Regular cardiac myocyte (primary cell): ENCODE measurements at places on chromosomes 11 and 22. TPM values are rescaled to one million over a fixed set of nuclear protein-coding genes. Genes with fewer than 3 reads are reported as not detected.

The C11orf91 gene
- not detected in 2 replicates for total RNA-seq

The OR5B21 gene
- not detected in 2 replicates for total RNA-seq

The NCR3LG1 gene
- 3.1 TPM in 2 replicates for total RNA-seq

The VPREB3 gene
- total RNA-seq: not detected in 2 replicates

The UPK3A gene
- total RNA-seq: not detected in 2 replicates

The TPBGL gene
- 0.28 TPM in 1 of 2 replicates, not detected in the other for total RNA-seq

The NXPE4 gene
- total RNA-seq: not detected in 2 replicates

The DNAJB7 gene
- total RNA-seq: not detected in 2 replicates

The TIGD3 gene
- total RNA-seq: under 0.01 and 0.19 TPM in 2 replicates

The COMT gene
- 340 and 403 TPM in 2 replicates for total RNA-seq

The SLC17A6 gene
- under 0.01 TPM in 1 of 2 replicates, not detected in the other for total RNA-seq

The CCDC83 gene
- total RNA-seq: under 0.01 TPM in 1 of 2 replicates, not detected in the other

The TBX10 gene
- not detected in 2 replicates for total RNA-seq

The OMP gene
- total RNA-seq: 0.56 TPM in 1 of 2 replicates, not detected in the other

The TRIM29 gene
- not detected in 2 replicates for total RNA-seq

The SCN3B gene
- total RNA-seq: under 0.01 TPM in 1 of 2 replicates, not detected in the other

The HMOX1 gene
- total RNA-seq: 102 and 156 TPM in 2 replicates

The KDELR3 gene
- 147 and 213 TPM in 2 replicates for total RNA-seq

The SAA2 gene
- 1.5 and 3.1 TPM in 2 replicates for total RNA-seq
